ENCODE measurements at places on chromosomes 11 and 22.

GRCh38 chr11:100525635-100526034 lies 161.5 kb upstream of the ARHGAP42 start:
- DNase-seq: no peak

DNA sequence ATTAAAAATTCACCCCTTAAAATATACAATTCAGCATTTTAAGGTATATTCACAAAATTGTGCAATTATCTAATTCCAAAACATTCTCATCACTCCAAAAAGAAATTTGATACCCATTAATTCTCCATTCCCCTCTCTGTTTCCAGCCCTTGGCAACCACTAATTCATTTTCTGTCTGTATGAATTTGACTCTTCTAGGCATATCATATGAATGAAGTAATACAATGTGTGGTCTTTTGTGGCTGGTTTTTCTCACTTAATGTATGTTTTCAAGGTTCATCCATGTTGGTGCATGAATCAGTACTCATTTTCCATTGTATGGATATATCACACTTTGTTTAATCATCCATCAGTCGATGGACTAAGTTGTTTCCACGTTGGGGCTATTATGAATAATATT lies 29.0 kb upstream of the ACCSL start:
- DNase-seq: no peak

GRCh38 chr11:64799623-64800302 lies 3.3 kb downstream of the MAP4K2 start:
- no peak for DNase-seq

- DNase-seq: no peak
Measured at GRCh38 chr22:31449506-31449905, 40.1 kb downstream of the EIF4ENIF1 start.

GRCh38 chr11:12058425-12059115 lies 50.1 kb upstream of the DKK3 start:
- DNase-seq: no peak

- DNase-seq: no peak
Measured at GRCh38 chr22:39430576-39431150, 26.1 kb upstream of the MGAT3 start.

DNA sequence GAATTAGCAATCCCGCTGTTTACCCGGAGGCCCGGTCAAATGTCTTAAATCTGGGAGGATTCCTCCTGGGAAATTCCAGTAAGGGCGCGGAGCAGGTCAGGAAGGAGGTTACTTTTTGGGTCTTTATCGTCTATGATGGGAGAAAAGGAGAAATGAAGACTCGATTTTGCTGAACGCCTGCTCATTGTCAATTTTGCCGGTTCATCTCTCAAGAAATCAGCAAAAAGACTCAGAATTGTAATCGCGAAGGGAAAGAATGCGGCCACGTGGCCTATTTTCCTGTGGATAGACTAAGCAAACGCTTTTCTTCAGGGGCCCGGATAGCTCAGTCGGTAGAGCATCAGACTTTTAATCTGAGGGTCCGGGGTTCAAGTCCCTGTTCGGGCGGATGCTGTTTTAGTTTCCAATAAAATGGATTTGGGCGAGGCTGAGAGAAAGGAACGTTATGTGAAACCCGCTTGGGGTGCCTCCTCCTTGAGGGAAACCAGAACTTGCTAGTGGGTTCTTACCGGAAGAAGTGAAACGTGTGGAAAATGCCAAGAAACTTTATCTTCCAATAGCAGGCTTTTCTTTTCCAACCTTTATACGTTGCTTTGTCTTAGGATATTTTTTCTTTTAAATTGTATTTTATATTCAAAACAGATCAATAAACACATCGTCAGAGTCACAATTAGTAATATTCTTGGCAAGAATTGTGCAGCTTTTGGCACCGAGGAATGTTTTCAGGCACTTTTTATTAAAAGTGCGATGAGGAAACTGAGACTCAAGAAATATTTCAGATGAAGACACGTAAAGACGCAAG lies 45.0 kb downstream of the OR4D9 start:
- peak; percentile 92 for DNase-seq

GRCh38 chr22:41362615-41363014 lies 19.1 kb upstream of the TEF start:
- no peak for DNase-seq

DNA sequence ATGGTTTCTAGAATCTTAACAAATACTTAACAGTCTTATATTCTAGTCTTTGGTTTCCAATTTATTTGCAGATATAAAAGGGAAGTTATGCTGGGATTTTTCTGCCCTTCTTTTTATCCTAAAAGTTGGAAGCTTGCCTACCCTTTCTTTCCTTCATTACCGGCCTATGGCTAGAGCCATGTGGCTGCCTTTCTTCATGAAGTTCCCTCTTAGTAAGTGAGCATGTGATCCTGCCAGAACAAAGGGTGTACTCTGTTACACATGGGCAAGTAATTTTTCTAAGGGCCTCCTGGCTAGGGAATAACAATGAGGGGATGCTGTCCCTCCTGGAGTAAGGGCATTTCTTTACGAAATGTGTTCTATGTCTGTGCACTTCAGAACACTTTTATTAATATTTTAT lies 252.1 kb upstream of the PITPNB start:
- no peak for DNase-seq

DNA sequence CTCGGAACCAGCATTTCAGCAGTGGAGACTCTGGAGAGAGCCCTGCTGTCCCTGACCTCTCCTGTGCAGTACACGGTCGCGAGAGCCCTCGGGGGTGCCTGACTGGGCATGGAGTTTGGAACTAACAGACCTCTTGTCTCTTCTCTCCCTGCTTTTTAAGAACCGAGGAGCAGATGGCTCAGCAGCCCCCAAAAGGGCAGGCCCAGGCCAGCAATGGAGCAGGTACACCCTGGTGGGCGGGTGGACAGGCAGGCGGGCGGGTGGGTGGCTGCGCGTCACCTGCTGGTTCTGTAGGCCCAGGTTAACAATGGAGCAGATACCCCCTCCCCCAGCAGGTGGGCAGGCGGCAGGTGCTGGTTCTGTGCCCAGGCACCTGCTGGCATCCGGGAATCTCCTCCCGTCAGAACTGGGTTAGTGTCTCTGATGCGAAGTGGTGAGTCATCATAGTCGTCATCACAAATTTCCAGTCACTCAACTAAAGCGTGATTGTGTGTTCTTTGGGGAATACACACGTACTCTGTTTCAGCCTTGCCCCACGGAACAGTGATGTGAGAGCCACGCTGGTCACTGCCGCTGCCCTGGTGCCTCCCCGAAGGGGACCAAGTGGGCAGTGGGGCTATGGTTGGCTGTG lies 41.1 kb downstream of the GRAMD4 start:
- DNase-seq: peak; percentile 61

DNA sequence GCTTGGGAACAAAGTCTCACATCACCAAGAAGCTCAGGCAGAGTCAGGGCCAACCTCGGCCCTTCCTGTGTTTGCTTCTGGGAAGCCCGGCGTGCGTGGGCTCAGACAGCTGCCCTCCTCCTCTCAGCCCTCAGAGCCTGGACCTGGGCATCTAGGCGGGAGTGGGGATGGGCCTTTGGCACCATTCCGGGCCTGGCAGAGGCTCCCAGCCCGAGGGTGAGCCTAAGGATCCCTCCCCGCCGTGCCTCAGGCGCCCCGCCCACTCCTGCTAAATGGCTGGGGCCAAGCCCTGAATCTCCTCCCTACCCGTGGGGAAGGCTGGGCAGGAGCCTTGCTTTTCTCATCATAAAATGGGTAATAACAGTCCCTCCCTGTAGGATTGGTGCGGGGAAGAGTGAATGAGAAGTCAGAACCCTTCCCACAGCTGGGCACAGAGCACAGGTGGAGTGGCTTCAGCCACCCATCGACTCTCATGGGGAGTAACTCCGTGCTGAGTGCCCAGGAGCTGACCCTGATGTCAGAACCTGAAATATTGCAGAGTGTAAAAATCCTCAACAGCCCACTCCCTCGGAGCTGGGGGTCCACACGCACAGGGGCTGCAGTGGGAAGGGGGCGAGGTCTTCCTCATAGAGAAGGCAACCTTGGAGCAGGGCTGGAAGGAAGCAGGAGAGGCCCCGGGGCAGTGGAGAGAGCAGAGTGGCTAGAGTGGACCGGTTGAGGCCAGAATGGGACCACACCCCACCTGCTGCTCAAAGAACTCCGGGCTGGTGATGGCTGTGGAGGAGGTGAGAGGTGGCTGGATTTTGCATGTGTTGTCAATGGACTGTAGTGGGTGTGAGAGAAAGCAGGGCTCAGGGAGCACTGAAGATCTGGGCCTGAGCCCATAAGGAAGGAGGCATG lies 18.8 kb upstream of the CDKN1C start:
- no peak for DNase-seq

GRCh38 chr11:98564233-98564632 lies 456.5 kb upstream of the CNTN5 start:
- DNase-seq: no peak

- peak; percentile 16 for DNase-seq
Measured at GRCh38 chr11:9208726-9209501, 56.2 kb downstream of the DENND5A start.

- no peak for DNase-seq
Measured at GRCh38 chr11:85795712-85796487, 15.0 kb downstream of the SYTL2 start.

GRCh38 chr11:124867700-124868099 lies 2.5 kb downstream of the ROBO3 start:
- peak; percentile 24 for DNase-seq

Measured in activated CD4-positive, alpha-beta T cell treated with anti-CD3 and anti-CD28 coated beads, Interleukin-2, Interleukin-6, amounts not matched to agents 100 ng/mL and 50 ng/mL, durations not matched to agents 16 hours and 8 hours (primary cell).